Colonic mucosa (tissue), 4 donors: ENCODE measurements at places on chromosomes 3 and 15. TPM values are rescaled to one million over a fixed set of nuclear protein-coding genes. Genes with fewer than 3 reads are reported as not detected.

GRCh38 chr3:82100378-82100777 lies 338.9 kb upstream of the GBE1 start:
- DNase-seq = no peak

DNA sequence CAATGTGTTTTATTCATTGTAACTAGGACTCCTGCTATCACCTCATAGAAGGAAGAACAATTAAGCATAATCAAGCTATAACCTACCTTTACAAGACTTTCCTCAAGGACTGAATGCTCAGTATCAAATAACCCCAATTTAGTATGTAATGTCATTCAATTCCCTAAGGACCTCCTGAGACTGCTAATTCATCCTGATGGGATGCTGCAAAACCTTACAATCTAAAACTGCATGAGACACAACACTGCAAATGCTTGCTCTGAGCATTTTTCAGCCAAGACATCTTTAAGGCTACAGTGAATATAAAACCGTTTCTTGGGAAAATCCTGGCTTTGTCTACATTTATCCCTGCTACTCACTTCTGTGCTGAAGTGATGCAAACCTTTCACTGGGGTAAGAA lies 69.9 kb downstream of the RYK start:
- no peak for DNase-seq

GRCh38 chr3:133757701-133758567 lies 11.7 kb downstream of the TF start:
- DNase-seq = no peak

DNA sequence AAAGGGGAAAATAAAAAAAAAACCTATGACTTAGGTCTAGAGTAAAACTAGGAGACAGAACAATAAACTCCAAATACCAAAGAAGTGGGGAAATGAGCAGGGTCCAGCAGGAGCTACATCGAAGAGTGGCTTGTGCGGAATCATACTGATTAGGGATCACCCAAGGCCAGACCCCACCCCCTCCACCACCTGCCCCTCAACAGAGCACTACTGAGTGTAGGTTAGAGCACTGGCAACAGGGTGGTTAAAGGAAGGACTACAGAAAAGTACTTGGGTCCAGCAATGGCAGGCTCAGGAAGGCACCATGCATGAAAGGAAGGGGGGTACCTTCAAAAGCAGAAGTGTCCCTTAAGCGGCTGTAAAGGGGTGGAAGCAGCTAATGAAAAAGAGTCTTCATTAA lies 96.2 kb downstream of the UBE3A start:
- no peak for DNase-seq

DNA sequence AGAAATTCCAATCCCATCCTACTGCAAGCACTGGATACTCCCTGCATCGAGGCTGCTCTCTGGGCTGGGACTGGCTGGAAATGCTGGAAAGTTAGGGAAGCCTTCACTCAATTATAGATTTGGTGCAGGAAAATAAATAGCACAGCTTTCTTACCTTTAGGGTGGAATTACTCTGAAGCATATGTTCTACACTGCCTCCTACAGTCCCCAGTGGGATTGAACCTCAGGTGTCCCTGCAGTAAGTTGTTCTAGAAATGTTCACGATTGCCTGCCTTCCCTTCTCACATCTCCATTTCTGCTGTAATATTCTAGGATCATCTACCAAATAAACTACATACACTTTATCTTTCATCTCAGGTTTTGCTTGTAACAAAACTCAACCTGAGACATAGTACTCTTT lies 536.7 kb upstream of the LMCD1 start:
- no peak for DNase-seq

DNA sequence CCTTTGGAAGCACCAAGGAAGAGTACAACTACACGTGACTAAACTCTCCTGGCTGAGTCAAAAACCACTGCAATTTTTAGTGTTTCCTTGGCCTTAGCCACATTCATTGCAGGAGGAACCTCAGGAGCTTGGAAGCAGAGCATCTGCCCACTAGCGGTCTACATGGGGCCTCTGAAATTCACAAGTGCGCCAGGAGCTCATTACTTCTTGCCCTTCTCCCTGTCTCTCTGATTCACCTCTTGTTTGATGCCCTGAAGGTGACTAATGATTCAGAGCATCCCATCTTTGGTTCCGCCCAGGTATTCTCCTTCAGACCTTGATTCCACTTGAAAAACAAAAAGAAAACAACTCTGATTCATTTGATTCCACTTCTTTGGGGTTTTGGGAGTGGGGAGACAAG lies 201.1 kb upstream of the LPP start:
- DNase-seq = no peak

- DNase-seq = peak; percentile 77
Measured at GRCh38 chr15:68550498-68551295, 28.1 kb upstream of the CORO2B start.

GRCh38 chr3:42130007-42130328 lies 38.8 kb downstream of the TRAK1 start:
- DNase-seq = no peak

DNA sequence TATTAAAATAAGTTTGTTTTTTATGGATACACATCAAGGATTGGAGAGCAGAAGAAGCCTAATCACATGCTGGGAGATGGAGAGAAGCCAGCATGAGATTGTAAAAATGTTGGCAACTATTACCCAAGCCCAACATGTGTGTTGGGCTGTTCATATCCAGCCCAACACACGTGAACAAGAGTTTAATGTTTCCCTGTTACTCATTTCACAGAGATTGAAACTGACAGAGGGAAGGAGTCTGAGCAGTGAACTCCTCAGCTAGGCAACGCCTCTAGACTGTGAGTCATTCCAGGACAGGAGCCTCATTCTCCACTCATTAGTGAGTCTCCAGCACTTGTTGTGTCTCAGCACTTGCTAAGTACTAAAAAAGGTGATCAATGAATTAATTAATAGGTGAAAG lies 43.2 kb upstream of the CMSS1 start:
- DNase-seq = no peak

- no peak for DNase-seq
Measured at GRCh38 chr3:101414121-101414520, 93.7 kb upstream of the IMPG2 start.

GOLGA8Q gene
- total RNA-seq = 0.15 TPM

RAB8B gene
- total RNA-seq = 18.0 TPM

SLC27A2 gene
- total RNA-seq = 55.7 TPM

DLG1 gene
- total RNA-seq = 115 TPM

TIGIT gene
- total RNA-seq = 0.37 TPM

SSR3 gene
- total RNA-seq = 134 TPM

IL16 gene
- 3.7 TPM for total RNA-seq

P2RY14 gene
- 1.7 TPM for total RNA-seq
